ENCODE measurements at places on chromosomes 2 and 18. TPM values are rescaled to one million over a fixed set of nuclear protein-coding genes. Genes with fewer than 3 reads are reported as not detected.

DNA sequence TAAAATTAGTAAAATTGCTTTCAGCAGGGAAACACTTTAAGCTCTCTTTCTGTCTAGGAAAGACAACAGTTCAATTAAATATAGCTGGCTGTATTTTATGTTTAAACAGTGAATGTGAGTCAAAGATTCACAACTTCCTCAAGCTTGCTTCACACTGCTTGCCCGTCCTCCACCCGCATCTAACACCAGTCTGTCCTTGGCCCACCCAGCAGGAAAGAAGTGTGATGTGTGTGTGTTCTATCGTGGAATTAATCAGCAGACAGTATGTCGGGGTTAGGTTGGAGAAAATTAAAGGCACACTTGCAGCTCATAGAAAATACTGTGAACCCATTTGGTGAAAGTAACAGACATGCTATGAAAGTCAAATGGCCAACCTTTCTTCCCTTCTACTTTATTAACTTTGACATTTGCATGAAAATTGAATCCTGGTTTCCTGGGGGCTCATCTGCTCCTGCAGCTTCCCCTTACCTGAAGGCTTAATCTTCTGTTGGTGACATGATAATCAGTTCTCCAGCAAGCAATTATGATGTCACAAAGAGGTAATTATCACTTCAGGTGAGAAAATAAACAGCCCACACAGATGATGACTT lies 182.0 kb downstream of the UXS1 start:
- DNase-seq = no peak

DNA sequence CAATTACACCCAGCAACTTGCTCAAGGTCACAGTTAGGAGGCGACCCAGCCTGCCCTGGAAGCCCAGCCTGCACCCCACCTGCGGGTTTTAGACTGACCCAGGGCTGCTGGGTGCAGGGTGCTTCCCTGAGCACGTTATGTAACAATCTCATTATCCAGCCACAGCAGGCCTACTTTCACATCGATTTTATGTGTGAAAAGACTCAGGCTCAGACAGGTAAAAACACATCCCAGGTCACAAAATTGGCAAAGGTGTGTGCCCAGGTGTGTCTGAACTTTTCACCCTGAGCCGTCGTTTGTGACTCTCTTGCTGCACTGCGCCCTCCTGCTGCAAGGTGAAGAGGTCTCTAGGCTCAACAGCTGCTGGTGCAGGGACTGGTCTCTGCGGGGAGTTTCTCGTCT lies 668.2 kb upstream of the HS6ST1 start:
- DNase-seq = no peak

GRCh38 chr2:47203995-47204394 lies 48.9 kb upstream of the STPG4 start:
- DNase-seq = no peak

- DNase-seq = no peak
Measured at GRCh38 chr2:2107141-2107540, 223.9 kb downstream of the MYT1L start.

DNA sequence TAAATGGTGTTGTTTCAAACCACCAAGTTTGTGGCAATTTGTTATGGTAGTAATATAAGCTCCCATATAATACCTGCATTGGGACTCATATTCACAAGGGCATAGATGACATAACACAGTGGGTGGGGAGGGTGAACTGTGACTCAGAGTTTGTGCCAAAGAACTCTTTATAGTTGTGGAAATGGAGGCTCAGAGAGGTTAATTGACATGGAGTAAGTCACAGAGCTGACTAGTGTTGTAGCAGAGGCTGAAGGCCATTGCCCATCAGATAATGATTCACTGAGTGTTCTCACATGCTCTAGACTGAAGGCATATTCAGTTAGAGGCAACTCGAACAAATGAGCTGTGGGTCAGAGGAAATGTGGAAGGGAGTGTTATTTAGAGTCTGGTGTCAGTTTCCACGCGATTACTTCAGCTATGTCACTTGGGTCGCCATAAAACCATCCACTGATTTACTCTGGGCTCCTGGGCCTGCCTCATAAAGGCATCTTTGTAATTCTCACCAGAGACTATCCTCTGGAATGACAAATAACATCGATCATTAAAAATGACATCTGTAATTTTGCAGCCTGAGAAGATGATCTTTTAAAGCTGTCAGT lies 264.7 kb downstream of the CCDC85A start:
- no peak for DNase-seq

DNA sequence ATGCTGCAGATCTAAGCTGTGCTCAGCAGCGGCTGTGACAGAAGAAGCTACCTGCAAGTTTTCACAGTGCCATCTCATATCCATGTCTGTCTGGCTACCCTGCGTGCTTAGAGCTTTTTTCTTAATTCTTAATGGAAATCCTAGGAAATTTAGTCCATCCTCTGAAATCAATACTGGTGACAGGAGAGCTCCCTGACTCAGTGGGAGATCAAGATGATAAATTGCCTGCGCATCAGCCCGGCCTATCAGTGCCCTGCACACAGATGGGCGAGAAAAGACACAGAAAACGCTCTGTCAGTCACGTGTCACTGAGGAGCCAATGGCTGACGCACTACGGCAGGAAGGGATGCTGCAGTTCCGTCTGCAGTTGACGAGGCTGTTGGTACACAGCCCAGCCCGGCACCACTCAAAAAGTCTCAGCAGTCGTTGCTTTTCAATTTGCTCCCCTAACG lies 819.6 kb upstream of the FSHR start:
- DNase-seq = peak; percentile 61

GRCh38 chr2:196677404-196677803 lies 37.9 kb downstream of the CCDC150 start:
- no peak for DNase-seq

- no peak for DNase-seq
Measured at GRCh38 chr2:177010146-177010545, 202.4 kb upstream of the HNRNPA3 start.

- no peak for DNase-seq
Measured at GRCh38 chr18:49030138-49030537, 79.4 kb upstream of the SMAD7 start.

- DNase-seq = peak; percentile 62
Measured at GRCh38 chr18:10318691-10318970, 135.8 kb upstream of the APCDD1 start.

GRCh38 chr2:144310889-144311608 lies 208.9 kb downstream of the ZEB2 start:
- DNase-seq = no peak

- no peak for DNase-seq
Measured at GRCh38 chr2:190365499-190366204, 22.3 kb downstream of the INPP1 start.

- peak; percentile 91 for DNase-seq
Measured at GRCh38 chr18:3449512-3450011, 410 bp upstream of the TGIF1 start.

DNA sequence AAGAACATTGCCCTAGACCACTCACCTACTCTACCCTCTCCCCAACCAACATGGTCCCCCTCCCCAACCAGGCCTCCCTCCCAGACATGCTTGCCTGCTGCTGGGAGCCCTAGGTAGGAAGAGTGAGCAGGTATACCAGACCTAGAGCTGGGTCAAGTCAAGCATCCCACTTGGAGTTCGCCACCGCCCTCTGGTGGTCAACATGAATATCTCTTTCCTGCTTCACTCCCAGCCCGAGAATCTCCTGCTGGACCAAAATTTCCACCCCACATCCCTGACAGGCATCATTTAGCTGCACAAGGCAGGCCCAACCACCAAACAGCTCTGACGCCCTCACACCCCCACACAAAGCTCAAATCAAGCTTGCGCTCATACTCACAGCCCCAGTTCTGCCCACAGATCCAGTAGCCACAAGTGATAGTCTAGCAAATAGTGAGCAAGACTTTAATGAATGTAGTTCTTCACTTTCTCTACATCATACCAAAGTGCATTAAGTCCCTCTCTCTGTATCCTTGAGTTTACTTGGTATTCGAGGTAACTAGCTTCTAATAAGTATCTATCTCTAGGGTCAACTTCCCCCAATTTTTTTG lies 116.0 kb downstream of the TNS1 start:
- DNase-seq = peak; percentile 74

GRCh38 chr18:40868110-40868858 lies 1086.8 kb upstream of the PIK3C3 start:
- no peak for DNase-seq

DNA sequence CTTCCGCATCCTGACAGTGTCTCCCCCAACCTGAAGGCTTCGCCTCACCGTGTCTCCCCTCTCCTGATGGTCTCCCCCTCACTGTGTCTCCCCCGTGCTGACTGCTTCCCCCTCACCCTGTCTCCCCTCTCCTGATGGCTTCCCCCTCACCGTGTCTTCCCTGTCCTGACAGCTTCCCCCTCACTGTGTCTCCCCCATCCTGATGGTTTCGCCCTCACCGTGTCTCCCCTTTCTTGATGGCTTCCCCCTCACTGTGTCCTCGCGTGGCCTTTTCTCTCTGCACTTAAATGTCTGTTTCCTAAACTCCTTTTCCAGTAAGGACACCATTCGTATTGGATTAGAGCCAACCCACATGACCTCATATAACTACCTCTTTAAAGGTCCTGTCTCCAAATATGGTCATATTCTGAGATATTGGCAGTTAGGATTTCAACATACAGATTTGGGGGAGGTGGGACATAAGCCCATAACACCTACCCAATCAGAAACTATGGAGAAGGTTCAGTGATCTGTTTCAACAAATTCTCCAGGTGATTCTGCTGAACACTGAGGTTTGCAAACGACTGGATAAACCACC lies 47.9 kb upstream of the RAB27B start:
- no peak for DNase-seq

GRCh38 chr2:68907232-68907919 lies 36.2 kb upstream of the BMP10 start:
- DNase-seq = no peak

GRCh38 chr2:174493549-174494331 lies 6.9 kb upstream of the GPR155 start:
- DNase-seq = no peak

GRCh38 chr2:15943378-15944280 lies 3.3 kb downstream of the MYCN start:
- peak; percentile 96 for DNase-seq

DNA sequence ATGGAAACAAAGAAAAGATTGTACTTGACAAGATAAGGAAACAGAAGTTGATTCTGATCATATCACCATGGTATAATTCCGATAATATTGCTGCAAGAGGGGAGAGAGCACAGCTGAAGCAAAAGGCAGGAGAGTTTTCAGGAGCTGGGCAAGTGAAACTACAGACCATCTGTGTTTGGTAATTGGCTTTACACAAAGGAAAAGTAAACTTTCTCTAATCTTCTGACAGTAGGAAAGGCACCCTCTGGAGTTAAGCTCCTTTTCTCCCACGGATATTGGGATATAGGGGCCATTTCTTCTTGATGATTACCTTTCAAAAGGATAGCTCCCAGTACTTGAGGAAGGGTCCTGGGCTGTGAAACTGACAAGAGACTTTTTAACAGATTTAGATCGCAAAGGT lies 29.9 kb upstream of the REG3A start:
- peak; percentile 5 for DNase-seq

- no peak for DNase-seq
Measured at GRCh38 chr18:77012806-77013541, 119.6 kb downstream of the MBP start.

GRCh38 chr2:7840651-7841380 lies 841.0 kb upstream of the ID2 start:
- no peak for DNase-seq

GRCh38 chr2:133334923-133335322 lies 233.3 kb downstream of the NCKAP5 start:
- no peak for DNase-seq

GRCh38 chr2:10043256-10043905 lies at the start of gene KLF11:
Gene KLF11 (plus strand): TSS chr2:10043550. CDS start chr2:10043717, 167 bp downstream.
- peak; percentile 90 for DNase-seq

DNA sequence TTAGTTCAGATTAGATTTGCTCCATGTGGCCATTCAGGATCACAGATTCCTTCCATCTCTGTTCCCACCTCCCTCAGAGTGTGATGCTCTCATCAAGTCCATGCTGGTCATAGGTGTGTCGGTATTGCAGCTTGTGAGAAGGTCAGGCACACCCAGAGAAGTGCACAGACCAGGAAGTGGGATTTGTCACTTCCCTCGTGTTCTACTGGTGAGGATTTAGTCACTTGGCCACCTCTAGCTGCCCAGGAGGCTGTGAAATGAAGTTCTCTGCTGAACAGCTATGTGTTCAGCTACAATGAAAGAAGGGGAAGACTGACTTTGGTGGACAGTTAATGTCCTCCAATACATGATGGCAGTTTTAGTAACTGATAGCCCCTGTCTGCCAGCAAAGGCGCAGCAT lies 3.5 kb upstream of the LANCL1 start:
- DNase-seq = no peak

- DNase-seq = no peak
Measured at GRCh38 chr18:58977223-58977622, 112.5 kb downstream of the ZNF532 start.

DNA sequence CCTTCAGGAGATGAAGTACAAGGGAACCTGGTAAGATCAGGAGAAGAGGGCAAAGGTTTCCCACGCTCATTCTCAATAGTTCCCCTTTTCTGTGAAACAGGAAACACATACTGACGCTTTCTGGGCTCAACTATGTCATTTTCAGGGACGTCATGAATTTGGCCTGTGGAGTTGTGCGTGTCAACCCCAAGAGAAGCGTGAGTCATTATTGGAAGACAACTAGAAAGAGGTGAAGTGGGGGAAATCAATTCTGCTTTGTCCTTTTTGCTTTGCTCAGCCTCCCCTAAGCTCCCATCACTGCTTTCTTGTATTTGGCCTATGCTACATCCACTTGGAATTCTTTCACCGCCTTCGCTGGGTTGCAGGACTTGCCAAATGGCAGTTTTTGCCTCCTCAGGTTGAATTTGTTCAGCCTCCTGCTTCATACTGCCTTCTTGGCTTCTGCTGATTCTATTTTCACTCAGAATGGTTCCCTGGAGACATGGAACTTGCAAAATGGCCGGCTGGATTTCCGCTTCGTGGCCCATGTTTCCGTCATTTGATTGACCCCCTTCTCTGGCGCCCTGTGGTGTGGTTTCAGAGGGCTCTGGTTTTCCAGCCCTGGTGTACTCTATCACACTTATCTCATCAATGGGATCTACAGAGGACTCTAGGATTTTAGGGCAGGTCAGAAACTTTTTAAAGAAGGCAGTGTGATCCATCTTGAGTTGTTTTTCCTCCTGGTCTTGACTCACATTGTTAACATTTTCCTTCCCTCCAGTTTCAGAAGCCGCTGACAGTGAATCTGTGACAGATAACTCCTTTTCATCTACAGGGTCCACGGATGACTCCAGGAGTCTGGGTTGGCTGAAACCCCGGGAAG lies 93.3 kb downstream of the ALPK2 start:
- no peak for DNase-seq

GRCh38 chr2:66866331-66867062 lies 431.6 kb downstream of the MEIS1 start:
- no peak for DNase-seq

The ESPNL gene
- 0.72 TPM for total RNA-seq

The TRAF3IP1 gene
- total RNA-seq = 24.5 TPM

The DSG2 gene
- total RNA-seq = not detected

The LYPD6 gene
- total RNA-seq = 1.8 TPM

The TFPI gene
- total RNA-seq = 36.3 TPM

The RIT2 gene
- total RNA-seq = not detected

The MEP1B gene
- 0.26 TPM for total RNA-seq

The TLX2 gene
- total RNA-seq = not detected

The UGT1A6 gene
- total RNA-seq = not detected

The TWIST2 gene
- total RNA-seq = not detected

The NDUFV2 gene
- total RNA-seq = 161 TPM

The CCDC88A gene
- 84.5 TPM for total RNA-seq

The ZNF521 gene
- total RNA-seq = not detected

The GRHL1 gene
- 0.13 TPM for total RNA-seq

The SPATS2L gene
- total RNA-seq = 10.0 TPM

Data from A673 (cell line).